ENCODE measurements at places on chromosomes 1 and 21.

DNA sequence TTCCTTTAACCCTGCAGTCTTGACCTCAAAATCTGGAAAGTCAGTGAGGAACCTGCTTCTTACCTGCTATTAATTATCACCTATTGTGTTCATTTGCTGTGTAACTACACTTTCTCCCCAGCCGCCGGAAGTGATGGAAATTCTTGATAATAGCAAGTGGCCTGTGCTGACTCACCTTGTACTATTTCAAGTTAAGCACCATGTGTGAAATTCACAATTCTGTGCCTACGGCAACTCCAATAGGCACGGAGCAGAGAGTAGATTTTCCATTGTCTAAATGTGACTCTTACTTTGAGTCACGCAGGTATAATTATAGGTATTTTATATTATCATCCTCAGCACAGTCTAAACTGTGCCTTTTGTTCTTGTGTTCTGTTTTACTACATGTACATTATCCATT is 466.8 kb downstream of the KIF26B start:
- no peak for DNase-seq

GRCh38 chr1:7898962-7899361 is 41.7 kb downstream of the TNFRSF9 start:
- no peak for DNase-seq

GRCh38 chr1:86517336-86517735 is 29.5 kb upstream of the CLCA4 start:
- DNase-seq = no peak

GRCh38 chr21:18803624-18804023 is 400.0 kb upstream of the TMPRSS15 start:
- DNase-seq = no peak

DNA sequence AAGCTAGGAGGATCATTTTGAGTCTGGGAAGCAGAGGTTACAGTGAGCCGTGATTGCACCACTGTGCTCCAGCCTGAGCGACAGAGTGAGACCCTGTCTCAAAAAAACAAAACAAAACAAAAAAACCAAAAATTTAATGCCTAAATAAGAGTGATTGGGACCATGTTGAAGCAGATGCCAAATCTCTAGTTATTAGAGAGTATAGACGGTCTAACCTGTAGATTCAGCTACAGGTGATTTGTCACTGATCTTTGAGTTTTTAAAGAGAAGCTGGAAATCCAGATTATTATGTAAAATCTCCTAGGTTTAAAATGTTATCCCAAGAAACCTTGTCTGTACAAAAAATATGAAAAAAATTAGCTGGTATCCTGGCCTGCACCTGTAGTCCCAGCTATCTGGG is 11.5 kb downstream of the HDAC1 start:
- DNase-seq = no peak

GRCh38 chr1:160236806-160237205 is 25.5 kb downstream of the DCAF8 start:
- no peak for DNase-seq

DNA sequence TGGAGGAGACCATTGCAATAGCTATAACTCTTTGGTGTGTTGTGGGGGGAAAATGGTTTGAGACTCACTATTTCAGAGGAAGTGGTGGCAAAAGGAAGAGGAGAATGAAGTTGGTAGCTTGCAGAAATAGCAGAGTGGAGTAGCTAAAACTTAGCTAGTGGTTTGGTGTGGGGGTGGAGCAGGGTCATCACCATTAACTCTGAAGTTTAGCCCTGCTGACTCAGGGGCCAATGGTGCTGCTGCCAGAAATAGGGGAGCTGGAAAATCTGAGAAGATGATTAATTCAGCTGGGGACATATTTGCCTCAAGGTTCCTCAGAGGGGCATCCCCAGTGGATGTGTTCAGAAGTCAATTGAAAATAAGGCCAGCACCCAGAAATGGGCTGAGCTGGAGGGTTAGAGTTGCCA is 65.4 kb downstream of the RUNX1 start:
- no peak for DNase-seq

DNA sequence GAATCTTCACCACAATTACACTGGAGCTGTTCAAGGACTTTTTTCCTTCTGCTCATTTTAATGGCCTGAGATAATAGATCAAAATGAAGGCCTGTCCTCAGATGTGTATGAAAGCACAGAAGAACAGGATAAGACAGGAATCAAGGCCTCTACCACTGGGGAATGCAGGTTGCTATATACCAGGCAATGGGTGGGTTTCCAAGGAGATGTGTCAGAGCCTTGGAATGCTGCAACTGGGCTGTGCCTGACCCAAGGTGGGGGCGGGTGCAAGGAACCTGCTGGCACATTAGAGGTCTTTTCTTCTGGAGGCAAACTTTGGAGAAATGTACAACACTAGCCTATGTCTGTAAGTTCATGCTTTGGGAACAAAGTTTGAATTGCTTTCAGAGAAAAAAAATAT is 21.7 kb upstream of the LAMC2 start:
- DNase-seq = no peak

DNA sequence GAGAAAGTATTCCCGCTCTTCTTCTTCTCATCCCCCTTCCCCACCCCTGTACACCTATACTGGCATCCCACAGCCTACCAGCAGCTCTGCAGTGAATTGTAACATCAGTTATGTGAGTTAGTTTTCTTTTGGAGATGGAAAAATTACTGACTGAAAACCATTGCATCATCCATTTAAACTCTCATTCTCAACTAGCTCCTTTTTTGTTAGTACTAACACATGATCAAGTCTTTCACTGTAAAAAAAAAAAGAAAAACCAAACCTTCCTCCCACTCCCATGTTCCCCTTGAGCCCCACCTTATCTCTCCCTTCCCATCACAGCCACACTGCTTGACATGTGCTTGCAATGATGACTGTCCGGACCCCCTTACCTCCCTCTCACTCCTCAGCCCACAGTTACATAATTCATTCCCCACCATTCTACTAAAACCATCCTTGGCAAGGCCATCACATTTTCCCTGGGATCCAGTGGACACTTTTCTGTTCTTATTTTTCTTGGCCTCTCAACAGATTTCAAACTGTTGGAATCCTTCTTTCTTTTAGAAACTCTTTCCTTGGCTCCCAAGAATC is 23.2 kb upstream of the RAVER2 start:
- no peak for DNase-seq

DNA sequence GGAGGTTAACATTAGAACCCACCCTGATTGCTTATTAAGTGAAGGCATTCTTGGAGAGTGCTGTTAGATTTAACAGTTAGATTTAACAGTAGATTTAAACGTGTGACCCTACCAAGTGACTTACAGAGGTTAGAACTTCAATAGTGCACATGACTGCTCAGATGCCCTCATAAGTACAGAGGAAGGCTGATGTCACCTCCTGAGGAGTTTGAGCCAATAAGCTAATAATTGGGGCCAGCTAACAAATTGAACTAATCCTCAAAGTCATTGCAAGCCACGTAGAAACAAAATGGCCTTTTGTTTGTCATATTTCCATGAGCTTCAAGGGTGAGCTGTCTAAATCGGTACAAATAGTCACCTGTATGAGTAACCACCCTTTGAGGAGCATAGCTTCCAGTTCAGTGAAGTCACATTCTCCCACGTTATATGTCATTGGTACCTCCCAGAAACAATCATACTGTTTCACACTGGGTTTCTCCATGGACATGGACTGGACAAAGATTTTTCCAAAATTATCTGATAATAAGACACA is 11.7 kb downstream of the AVPR1B start:
- no peak for DNase-seq

- DNase-seq = no peak
Observed at GRCh38 chr21:33522953-33523349, 19.0 kb downstream of the GART start.

DNA sequence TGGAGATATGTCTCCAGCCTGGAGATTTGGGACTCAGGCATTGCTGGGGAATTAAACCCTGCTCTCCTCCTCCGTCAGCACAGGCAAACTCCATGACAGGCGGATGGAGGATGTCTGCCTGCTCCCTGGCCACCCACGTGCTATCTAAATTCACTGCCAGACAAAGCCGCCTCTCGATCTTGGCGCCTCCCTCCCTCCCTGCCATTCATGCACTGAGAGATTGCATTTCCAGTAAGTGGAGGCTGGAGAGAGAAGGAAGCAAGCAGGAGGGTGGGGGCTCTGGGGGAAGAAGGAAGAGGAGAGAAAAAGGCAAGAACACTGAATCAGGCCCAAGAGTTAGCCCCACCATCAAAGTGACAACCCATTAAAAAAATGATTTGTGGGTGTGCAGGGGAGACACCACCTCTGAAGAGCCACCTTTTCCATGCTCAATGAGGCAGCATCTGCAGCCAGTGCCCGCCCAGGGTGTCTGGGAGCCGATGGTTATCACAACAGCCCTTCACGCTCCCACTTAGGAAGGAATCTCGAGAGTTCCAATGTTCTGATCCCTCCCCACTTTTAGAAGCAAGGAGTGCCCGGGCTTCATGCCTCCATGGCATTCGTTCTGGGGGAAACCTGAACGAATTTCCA is 183.0 kb downstream of the HIVEP3 start:
- no peak for DNase-seq

- no peak for DNase-seq
Observed at GRCh38 chr1:229479660-229480399, 28.3 kb downstream of the NUP133 start.

DNA sequence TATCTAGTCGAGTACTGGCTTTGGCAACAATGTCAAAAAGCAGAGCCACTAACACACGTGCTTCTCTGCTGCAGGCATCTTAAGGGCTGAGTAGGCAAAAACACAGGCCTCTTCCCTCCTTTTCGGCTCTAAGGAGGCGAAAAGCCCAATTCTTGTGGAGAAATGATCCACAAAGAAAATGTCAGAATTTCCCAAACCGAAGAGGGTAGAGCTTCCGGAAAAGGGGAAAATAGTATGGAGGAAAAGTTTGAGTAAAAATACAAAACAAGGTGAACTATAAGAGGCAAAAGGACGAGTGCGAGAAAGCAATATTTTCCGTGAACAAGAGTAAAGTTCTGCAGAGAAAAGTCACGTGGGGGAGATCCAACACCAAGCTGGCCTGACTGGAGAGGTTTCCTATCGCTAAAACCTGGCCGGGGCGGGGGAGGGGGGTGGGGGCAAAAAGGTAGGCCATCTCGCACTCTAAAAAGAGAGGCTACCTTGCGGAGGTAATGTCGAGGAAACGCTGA is 551 bp downstream of the ZRANB2 start:
- no peak for DNase-seq

GRCh38 chr1:180501865-180502360 is 464 bp downstream of the ACBD6 start:
- DNase-seq = peak; percentile 75

GRCh38 chr1:6570100-6570499 is 9.7 kb upstream of the ZBTB48 start:
- no peak for DNase-seq

DNA sequence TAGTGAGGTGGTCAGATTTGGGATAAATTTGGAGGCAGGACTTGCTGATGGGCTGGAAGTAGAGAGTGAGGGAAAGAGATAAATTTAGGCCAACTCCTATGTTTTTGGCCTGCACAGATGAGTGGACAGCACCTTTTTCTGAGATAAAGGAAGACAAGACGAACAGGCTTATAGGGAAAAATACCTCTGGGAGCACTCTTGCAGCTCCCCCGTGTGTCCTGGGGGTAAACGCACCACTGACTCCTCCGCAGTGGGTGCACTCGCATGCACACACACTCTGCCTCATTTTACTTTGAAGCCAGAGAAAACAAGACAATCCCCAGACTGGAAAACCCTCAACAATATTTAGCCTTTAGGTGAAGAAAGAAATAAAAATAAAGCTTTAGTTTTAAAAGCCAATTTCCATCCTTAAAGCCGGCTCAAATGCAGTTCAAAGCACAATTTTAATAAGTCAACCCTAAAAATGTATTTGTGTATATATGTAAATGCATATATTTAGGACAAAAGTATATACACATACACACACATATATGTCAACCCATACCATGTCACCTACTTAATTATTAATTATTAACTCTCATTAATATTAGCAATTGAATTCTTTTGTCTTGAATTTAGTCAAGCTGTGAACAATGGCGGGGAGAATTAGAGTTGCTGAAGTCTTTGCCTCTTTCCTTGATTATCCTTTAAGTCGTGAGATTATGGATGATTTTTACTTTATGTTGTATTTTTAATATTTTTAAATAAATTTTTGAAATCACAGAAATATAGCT is 341.8 kb downstream of the ZNF326 start:
- no peak for DNase-seq

DNA sequence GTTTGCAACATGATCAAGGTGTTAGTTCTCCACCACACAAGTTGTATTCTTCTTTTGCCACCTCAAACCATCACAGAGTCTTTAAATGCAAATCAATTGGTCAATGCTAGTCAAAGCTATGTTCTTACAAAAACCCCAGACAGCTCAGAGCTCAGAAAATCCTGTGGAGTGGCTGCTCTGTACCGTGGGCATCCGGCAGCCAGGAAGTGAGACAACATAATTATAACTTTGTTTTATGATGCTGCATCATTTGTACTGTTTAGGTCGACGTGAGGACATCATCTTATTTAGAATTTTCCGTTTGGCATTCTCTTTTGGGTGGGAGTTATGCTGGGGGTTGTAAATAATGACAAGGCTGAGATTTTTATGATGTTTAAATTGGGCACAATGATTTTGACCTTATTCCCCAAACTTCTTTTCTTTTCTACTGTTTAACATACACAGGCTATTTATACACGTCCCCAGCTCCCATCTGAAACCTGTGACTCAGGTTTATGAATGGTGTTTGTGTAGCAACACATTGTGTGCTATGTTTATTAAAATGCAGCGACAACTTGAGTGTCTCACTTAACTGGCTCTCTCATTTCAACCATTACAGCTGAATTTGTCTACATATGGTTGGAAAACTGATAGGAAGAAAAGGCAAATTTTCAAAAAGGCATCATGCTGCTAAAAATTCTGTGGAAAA is 124.0 kb downstream of the CNIH3 start:
- no peak for DNase-seq

DNA sequence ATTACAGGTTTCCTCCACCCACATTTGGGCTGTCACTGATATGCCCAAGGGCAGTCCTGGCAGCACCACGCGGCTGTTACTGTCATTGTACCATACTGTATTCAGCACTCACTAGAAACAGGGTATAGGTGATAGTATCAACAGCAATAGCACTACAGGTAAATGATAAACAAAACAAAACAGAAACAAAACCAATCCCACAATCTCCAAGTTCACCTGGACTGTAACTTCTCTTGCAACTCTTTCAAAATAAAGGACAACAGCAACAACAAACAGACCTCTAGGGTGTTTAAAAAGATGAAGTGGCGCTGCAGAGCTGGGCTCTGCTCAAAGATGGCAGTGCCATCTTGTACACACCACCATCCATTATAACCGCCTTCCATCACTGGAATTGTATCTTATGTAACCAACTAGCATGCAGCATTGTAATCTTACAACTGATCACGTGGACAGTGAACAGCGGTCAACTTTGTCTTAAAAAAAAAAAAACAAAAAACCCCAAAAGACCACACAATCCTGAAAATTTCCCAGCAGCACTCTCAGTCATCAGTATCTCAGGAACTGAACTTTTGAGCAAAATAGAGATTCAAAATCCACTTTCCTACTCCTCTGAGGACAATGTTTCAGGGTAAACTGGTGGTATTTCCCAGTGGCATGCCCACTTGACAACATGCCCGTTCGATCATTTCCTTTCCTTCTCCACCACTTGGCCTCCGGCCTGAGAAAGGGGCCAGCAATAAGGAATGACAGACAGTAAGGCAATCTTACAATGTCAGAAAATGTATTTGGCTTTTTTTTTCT is 3.8 kb downstream of the IRF2BP2 start:
- no peak for DNase-seq

- DNase-seq = no peak
Observed at GRCh38 chr1:229127301-229127700, 143.6 kb upstream of the RAB4A start.
